H7 (cell line): ENCODE measurements at places on chromosomes 11 and 22.

GRCh38 chr11:45331839-45332238 is 45.7 kb upstream of the SYT13 start:
- no peak for DNase-seq

- DNase-seq = no peak
Measured at GRCh38 chr11:95358511-95359340, 127.7 kb upstream of the SESN3 start.

DNA sequence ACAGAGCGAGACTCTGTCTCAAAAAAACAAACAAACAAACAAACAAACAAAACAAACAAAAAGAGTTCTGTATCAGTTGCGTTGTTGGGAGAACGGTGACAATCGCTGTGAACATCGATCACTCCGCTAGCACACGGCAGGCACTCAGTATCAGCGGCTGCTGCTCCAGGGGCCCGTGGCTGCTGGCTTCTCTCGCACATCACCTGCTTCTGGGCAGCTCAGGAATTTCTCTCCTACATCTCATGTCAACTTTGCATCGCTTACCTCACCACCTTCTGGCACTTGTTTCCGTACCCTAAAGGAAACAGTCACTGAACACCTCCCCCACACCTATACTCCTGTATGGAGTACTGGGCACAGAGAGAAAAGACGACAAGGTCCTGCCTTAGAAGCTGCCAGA is 70.3 kb upstream of the WNT7B start:
- DNase-seq = no peak

GRCh38 chr11:107695446-107695845 is 16.4 kb downstream of the SLN start:
- no peak for DNase-seq

DNA sequence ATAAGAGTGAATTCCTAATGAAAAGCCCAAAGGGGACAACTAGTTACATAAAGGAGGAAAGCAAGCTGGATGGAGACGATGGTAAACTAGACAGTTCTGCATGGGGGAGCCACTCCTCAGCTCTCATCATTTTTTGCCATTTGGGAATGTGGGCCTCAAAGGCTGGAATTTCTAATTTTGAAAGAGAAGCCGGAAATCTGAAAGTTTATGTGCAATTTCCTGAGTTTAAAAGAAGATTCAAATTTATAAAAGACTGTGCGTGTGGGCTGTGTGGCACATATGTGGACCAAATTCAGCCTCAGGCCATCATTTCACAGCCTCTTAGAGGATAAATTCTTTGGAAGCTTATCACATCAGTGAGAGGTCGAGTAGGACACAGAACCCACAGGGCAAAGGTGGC is 18.3 kb upstream of the CRY2 start:
- no peak for DNase-seq

DNA sequence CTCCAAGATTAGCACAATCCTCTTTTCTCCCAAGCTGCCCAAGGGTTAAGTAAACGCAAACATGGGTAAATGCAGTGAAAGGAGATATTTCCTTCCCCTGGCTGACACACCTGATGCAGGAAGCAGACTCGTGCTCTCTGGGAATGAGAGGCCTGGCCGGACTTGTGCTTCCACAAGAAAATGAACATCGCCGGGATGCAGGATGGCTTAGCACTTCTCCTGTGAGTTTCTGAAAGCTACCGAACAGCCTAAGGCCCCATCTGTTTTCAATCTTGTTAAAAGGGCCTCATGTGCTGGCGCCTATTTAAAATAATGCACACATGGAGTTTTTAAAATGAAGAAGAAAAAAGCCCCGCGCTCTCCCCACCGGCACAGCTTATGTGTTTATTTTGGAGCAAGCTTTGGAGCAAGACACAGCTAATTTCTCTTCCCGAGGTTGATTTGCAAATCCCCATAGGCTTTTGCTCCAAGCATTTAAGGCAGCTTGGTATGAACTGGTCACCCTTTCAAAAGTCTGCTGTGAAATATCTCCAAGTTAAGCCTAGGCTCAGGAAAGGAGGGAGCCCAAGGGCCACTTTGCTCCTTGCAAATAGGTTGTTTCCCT is 100.9 kb downstream of the SYN3 start:
- no peak for DNase-seq

- no peak for DNase-seq
Measured at GRCh38 chr11:4025967-4026324, 68.7 kb upstream of the RRM1 start.

DNA sequence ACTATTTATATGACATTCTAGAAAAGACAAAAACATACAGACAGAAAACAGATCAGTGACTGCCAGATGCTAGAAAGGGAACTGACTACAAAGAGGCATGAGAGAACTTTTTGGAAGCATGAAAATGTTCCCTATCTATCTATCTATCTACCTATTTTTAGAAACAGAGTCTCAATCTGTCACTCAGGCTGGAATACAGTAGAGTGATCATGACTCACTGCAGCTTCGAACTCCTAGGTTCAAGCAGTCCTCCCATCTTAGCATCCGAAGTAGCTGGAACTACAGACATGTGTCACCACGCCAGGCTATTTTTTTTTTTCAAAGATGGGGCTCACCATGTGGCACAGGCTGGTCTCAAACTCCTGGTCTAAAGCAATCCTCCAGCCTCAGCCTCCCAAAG is 6.9 kb downstream of the SBF2 start:
- DNase-seq = no peak

GRCh38 chr11:44301564-44302271 is 8.2 kb downstream of the ALX4 start:
- peak; percentile 49 for DNase-seq

DNA sequence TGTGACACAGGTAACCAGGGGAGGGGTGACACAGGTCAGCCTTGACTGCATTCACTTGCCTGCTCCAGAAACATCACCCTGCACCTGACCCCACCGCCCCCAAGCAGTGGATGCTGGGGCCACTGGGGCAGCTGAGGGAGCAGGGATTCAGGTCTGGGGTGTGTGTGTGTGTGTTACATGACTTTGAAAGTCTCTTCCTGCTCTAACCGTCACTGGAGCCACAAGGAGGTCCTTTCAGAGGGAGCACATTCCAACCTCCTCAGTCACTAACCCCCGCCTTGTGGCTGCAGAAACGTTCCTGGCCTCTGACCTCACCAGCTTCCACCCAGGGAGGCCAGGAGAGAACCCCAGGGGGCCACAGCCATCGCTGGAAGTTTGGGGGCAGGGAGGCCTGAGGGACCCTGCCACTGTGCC is 2.9 kb upstream of the FOSL1 start:
- DNase-seq = peak; percentile 76

DNA sequence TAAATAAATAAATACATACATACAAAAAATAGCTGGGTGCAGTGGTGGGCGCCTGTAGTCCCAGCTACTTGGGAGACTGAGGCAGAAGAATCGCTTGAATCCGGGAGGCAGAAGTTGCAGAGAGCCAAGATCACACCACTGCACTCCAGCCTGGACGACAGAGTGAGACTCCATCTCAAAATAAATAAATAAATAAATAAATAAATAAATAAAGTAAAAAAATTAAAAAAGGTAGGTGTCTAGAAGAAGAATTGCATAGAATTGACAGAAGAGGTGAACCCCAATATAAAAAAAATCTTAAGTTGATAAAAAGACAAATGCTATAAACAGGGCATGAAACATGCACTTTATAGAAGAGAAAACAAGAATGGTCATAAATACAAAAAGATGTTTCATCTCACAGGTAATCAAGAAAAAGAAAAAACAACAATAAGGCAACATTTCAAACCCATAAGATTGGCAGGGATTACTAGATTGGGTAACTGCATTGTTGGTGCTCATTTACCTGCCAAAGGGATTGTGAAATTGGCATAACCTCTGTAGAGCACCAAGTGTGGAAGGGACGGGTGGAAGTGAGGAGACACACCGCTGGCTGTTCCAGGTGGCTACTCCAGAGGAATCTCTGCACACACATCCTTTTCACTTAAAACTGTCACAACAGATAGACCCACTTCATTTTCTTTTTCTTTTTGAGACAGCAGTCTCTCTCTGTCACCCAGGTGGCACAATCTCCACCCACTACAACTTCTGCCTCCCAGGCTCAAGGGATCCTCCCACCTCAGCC is 44.7 kb downstream of the NF2 start:
- no peak for DNase-seq

GRCh38 chr11:79648766-79649520 is 208.1 kb upstream of the TENM4 start:
- no peak for DNase-seq

DNA sequence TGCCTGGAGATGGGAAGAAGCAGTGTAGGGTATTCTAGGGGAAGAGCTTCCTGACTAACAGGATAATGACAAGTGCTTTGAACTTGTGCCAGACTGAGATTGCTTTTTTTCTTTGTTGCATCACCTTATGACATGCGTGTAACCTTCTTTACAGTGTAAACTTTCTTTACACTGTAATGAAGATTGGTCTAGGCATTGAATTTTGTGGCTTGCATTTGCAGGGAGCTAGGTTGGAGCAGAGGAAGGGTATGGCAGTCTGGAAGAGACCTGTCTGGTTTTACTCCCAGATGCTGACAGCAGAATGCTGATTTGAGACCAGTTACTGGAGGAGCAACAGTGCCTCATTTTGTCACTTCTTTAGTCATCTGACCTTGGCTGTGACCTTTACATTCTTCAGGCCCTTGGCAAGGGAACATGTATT is 5.6 kb downstream of the DDB2 start:
- no peak for DNase-seq

DNA sequence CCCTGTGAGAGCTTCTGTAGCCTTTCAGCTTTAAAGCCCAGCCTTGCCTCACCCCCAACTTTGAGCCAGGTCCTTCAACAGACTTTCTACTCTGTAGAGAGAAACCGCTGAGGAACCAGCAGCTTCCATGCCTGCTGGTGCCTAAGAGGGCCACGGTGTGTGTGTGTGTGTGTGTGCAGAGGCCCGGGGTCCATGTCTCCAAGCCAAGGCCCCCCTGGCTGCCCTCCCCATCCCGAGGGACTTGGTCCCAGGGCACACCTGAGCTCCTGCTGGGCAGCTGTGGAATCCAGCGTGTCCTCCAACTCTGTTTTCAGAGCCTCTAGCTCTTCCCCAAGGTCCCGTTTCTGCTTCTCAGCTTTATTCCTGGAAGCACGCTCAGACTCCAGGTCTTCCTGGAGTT is 42.3 kb downstream of the APOL1 start:
- DNase-seq = no peak

- DNase-seq = peak; percentile 43
Measured at GRCh38 chr11:21511835-21512440, 680.9 kb upstream of the ANO5 start.

DNA sequence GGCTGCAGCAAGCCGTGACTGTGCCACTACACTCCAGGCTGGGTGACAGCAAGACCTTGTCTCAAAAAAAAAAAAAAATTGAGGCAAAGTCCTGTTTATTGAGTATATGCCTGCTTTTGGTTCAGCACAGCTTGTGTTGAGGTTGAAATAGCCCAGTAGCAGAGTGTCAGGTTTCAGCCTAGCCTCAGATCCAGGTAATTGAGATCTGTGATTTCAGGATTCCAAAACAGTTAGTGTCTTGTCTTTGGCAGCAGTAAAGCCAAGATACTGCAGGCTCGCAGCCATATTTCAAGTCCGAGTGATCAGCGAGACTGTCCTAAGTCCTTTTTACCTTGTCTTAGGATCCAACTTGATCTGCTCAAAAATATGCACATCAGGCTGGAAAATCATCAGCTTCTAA is 27.0 kb downstream of the CUL5 start:
- no peak for DNase-seq

DNA sequence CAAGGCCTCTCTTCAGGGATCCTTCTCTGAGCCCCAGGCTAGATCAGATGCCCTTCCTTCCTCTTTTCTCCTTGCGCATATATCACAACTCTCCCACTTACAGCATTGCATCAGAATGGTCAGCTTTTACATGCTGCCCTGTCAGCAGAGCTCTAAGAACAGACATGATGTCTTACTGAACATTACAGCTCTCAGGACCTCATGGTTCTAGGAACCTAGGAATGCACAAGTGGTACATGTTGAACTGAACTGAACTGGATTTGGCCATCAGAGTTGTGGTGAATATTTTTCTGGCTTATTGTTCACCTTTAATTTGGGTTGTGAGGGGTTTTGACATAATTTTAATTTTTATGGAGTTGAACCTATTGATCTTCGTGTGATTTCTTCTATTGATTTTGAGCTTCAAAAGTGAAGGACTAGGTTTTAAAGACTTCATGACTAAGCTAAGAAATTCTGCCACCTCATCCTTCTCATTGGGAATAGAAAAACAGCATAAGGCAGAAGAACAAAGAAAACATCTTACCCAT is 37.7 kb upstream of the SPON1 start:
- no peak for DNase-seq

DNA sequence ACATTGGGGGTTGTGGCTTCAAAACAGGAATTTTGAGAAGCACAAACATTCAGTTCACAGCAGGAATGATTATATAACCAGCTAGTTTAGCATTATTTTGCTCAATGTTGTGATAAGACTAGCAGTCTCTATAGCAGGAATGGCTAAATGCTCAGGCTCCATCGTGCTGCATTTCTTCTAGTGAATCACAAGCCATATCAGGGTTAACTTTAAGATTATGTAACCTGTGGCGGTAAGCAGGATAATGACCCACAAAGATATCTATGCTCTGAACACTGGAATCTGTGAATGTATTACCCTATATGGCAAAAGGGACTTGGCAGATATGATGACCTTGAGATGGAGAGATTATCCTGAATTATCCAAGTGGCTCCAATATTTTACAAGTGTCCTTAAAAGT is 14.8 kb downstream of the FSHB start:
- no peak for DNase-seq

GRCh38 chr22:22609291-22609690 is 35.1 kb upstream of the GGTLC2 start:
- no peak for DNase-seq

- no peak for DNase-seq
Measured at GRCh38 chr11:94845622-94846021, 77.5 kb downstream of the AMOTL1 start.

- no peak for DNase-seq
Measured at GRCh38 chr11:119041821-119042514, 11.3 kb upstream of the SLC37A4 start.

- no peak for DNase-seq
Measured at GRCh38 chr22:20237480-20238440, 30.4 kb downstream of the RTN4R start.

- no peak for DNase-seq
Measured at GRCh38 chr11:64500176-64501013, 90.6 kb upstream of the SLC22A12 start.

DNA sequence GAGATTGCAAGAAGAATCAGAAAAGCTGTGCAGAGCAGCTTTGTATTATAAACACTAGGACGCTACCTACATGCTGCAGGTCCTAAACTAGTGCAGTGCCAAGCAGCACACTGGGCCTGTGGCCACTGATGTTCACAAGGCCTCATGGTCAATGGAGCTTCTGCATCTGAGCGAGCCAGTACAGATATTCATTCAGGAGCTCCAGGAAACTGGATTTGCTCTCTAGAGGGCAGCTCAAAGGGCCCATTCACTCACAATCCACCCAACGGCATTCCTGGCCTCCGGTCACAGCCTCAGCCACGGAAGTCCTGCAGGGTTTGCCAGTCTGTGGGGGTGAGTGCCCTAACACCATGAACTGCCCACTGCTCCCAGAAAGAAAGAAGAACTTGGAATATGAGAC is 5.8 kb upstream of the TBC1D10A start:
- no peak for DNase-seq

- peak; percentile 51 for DNase-seq
Measured at GRCh38 chr22:44918166-44918924, 91.5 kb downstream of the PHF21B start.

- DNase-seq = no peak
Measured at GRCh38 chr11:95242845-95243605, 12.0 kb upstream of the SESN3 start.
